ENCODE measurements at places on chromosomes 13 and 19.

- DNase-seq, result no peak
Observed at GRCh38 chr13:101429733-101430132, 13.4 kb upstream of the NALCN start.

DNA sequence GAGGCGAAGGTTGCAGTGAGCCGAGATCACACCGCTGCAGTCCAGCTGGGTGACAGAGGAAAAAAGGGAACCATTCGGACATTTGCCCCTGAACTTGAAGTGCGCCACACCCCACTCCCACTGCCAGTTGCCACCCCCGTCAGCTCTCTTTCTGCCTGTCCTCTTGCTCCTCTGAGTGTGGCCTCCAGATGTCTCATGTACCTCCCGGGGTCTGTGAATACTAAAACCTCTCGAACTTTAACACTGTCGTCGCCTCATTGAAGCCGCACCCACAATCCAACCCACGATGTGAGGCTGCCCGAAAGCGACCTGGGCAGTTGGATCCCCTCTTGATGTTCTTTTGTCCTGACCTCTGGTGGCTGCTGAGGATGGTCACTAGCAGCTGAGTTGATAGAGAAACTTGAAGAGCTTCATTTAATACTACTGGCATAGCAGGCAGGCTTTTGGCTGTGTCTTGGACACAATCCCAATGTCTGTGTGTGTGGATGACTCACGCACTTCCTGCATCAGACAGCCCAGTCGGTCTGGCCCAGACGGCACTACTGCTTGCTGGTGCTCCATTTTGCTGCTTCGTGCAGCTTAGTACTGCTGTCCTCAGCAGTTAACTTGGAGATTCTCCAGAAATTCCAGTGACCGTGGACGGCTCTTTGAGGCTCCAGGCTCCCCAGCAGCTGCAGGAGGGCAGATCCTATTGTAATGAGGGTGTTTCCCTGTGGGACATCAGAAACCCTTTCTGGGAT, 4.2 kb downstream of the FPR3 start:
- DNase-seq, result no peak

- no peak for DNase-seq
Observed at GRCh38 chr19:42315024-42315423, 1.9 kb downstream of the TMEM145 start.

DNA sequence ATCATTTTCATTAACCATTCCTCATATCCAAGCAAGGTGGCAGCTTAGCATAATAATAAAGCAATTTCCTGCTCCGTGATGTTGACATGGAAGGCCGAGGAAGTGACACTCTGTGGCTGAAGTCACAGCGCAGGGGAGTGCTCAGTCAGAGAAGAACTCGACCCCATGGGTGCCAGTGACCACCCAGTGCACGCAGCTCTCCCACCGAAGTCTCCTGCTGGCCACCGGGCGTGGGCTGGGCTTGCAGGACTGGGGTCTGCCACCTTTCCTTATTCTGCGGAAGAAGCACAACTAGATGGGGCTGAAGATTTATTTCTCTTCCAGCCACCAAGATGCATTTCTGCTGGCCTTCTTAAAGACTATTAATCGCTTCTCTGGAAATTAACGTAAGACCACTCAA, 132.1 kb upstream of the SPACA7 start:
- no peak for DNase-seq

- DNase-seq, result peak; percentile 93
Observed at GRCh38 chr19:49672131-49672919, 4.7 kb upstream of the PRMT1 start.

GRCh38 chr19:1856698-1857603, 6.4 kb downstream of the KLF16 start:
- DNase-seq, result peak; percentile 70

DNA sequence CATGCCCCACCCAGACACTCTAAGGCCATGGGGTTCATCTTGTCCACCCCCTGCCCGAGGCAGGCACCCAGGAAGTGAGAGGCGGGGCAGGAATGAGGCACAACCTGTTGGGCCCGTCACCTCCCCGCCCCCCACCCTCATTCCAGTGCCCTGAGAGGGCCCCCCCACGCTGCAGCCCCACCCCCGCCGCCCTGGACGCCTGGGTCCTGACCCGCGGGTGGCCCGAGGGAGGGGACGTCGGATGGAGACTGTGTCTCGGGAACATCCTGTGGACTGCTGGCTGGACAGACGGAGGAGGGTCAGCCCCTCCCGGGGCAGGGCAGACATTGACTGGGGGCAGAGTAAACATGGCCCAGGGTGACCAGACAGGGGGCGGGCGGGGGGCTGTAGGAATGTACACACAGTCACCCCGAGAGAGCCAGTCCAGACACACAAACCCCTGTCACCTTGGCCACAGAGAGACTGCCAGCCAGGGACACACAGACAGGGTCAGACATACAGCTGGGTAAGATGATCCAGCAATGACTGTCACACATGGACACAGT, 7.4 kb upstream of the JUNB start:
- no peak for DNase-seq

DNA sequence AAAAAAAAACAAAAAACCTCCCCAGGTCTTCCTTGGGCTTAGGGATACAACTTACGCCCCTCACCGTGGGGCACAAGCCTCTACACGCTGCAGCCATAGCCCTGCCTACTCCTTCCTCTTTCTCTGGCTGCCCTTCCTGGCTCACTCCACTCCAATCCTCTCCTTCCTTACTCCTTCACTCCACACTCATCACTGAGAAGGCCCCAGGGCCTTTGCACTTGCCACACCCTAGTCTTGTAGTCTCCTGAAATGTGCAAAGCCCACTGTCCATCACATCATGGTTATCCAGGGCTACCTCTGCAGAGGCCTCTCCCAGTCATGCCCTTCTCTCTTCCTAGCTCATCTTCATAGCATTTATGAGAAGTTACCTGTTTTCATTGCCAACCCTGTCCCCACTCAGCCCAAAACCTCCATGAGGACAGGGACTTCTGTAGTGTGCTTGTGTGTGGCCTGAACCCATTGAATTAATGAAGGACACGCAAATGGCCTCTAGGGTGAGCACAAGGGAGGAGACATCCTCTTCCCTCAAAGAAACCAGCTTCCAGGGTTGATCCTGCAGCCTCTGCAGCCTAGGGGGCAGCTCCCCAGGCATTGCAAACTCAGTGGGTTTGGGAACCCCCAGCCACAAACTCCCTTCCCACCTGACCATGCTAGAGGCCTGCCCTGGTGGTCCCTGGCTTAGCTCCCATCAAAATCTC, 7.9 kb upstream of the HSH2D start:
- DNase-seq, result no peak

Measured in NCI-H82 (cell line).